Neural crest cell (in vitro differentiated cells): ENCODE measurements at places on chromosomes 12 and 14.

DNA sequence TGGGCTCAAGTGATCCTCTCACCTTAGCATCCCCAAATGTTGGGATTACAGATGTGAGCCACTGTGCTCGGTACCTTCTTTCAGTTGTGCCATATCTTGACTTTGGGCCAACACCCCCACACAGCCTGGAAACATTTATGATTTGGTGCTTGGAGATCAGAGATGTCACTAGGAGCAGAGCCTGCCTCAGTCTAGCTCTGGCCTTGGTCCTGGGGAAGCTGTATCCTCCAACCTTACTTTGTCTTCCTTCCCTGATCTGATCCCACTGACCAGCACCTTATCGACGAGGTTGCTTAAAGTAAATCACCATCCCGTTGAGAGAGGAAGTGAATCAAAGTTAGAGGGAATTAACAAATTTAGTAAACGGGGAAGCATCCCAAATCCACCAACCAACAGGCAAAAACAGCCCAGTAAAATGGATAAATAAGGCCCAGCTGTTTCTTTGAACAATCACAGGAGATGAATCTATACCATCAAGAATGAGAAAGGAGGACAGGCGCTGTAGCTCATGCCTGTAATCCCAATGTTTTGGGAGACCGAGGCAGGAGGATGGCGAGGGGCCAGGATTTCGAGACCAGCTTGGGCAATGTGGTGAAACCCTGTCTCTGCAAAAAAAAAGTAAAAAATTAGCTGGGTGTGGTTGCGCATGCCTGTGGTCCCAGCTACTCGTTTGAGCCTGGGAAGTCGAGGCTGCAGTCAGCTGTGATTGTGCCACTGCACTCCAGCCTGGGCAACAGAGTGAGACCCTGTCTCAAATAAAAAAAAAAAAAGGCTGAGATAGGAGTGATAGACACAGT is 3.4 kb downstream of the PLBD2 start:
- no peak for DNase-seq

DNA sequence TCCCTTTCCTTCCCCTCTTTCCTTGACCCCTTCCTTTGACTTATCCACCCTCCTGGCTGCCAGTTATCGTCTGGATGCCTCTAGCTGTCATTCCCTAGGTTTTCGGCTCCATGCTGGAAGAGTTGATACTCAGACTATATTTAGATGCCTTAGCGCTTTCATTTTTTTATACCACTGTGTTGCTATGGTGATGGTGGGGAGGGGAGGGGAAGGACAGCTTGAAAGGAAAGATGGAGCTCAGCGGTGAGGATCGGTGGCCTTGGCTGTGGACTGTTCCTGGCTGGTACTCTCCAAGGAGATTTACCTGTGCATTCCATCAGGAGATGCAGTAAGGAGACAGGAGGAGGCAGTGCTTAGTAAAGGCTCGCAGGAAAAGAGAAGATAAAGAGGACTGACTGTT is 108.7 kb downstream of the SLC8A3 start:
- no peak for DNase-seq

GRCh38 chr14:22311636-22312035 is 277.4 kb downstream of the DAD1 start:
- DNase-seq = no peak

GRCh38 chr12:104282109-104282508 is 21.4 kb upstream of the EID3 start:
- no peak for DNase-seq

DNA sequence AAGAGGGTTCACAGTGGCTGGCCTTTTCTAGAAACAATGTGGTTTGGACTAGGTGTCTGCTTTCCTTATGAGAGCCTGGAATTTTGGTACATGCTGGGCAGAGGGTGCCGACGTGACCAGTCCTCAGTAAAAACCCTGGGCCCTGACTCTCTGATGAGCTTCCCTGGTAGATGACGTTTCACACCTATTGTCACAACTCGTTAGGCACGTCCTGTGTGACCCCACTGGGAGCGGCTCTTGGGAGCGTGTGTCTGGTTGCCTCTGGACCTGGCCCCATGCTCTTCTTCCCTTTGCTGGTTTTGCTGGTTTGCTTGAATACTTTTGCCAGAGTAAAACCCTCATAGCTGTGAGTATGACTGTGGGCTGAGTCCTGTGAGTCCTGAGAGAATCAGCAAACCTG is 136.9 kb downstream of the RIMBP2 start:
- DNase-seq = no peak

DNA sequence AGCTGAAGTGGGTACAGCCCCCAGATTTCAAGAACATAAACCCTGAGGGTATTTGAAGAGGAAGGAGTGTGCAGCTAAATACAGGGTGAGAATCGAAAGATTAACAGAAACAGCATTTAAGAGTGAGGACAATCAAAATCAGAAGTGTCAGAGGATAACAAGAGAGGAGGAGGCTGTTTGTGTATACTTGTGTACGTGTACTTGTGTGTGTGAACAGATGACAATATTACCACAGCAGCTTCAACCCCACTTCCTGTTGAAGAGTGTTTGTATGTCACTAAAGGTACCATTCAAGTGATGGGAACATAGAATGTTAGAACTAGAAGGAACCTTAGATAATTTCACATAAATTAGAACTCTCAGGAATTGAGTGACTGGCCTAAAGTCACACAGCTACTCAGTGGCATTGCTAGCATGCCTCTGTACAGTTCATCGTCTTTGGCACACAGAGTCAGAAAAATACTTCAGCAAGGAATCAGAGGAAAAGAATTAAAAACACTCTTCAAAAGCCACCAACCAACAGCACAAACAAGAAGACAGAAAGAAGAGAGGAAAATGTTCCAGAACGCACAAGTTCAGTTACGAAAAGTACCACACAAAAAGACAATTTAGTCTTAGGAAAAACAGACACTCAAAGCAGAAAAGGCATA is 164.3 kb upstream of the BCL2L14 start:
- DNase-seq = no peak

DNA sequence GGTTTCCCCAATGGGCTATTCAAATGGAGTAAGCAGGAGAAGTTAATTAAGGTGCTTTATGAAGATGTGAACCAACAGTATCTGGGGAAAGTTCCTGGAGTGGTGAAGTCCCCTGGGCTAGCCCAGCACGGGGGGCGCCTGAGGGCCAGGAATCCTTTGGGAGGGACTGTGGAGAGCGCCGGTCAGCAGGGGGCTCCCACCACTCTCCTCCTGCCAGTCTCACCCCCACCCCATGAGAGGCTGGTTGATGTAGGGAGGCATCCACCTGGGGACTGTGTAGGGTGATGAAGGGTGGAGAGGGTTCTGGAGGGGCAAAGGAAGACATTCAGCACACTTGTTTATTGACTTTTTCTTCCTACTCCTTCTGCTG is 4.4 kb downstream of the CEBPE start:
- DNase-seq = no peak

GRCh38 chr14:85131226-85131922 is 398.6 kb upstream of the FLRT2 start:
- DNase-seq = no peak

- DNase-seq = no peak
Measured at GRCh38 chr14:23704890-23705289, 68.7 kb downstream of the DHRS2 start.

- no peak for DNase-seq
Measured at GRCh38 chr14:105023791-105024480, 3.1 kb upstream of the CDCA4 start.

DNA sequence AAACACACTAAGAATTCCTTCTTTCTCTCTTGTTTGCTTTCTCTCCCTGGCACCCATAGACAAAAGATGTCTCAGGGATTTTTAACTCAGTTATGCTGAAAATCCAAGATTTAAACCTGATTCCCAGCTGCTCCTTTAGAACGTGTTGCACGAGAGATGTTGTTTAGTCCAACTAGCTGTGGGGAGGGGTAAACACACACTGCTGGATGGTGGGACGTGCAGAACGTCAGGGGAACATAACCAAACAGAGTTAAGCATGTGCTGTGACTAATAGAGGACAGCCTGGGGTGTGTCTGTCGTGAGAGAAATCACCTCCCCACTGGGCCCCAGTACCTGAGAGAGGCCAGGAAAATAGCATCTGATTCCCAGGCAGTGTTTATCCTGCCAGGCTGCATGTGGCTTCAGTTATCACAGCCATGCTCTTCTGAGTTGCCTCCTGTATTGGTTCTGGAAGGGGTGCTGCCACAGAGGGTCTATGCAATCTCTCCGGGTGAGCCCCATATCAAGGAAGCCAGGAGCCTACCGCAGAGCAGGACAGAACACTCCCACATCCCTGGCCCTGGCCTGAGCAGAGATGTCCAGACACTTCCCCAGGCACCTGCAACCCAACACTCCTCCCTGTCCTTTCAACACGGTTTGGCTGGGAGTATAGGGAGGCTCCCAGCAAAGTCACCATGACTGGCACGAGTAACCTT is 112.7 kb upstream of the EGLN3 start:
- DNase-seq = no peak

- no peak for DNase-seq
Measured at GRCh38 chr14:35284506-35284905, 7.7 kb upstream of the PSMA6 start.

- DNase-seq = no peak
Measured at GRCh38 chr12:69540987-69541386, 44.3 kb upstream of the CCT2 start.

DNA sequence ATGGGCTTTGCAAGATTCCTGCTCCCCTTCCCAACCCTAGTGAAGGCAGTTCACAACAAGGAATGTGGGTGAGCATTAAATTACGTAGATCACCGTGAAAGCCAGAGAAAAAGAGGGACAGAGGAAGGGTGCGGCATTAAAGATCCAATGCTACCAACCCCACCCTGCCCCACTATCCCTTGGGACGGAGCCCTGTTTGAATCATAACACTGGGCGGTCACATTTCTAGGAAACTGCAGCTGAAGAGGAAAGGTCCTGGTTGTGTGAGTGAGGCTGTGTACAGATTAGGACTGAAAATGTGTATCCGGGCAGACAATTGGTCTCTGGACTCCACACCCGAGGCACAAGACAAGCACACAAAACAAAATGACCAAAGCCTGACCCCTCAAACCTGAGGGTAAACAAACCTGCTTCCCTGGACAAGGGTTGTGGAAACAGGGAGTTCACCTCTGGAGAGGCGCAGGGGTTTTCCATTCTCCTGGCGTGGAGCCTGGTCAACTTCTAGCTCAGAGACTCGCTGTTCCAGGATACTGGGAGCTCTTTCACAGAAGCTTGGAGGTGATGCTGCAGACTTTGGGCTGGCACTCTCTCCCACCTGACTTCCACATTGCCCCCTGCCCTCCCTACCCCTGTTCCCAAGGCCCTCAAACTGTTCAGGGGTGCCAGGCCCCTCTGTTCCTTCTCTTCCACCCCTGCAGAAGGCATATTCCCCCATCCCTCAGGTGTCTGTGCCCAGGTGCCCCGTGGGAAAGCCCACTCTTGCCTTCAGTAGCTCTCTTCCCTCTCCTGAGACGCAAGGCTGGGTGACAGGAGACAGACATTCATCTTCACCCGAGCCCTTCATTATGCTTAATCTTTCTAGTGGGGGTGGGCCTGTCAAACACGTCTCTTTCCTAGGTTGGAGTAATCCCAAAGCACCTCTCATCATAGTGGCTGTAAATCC is 16.5 kb downstream of the NINJ2 start:
- DNase-seq = no peak

DNA sequence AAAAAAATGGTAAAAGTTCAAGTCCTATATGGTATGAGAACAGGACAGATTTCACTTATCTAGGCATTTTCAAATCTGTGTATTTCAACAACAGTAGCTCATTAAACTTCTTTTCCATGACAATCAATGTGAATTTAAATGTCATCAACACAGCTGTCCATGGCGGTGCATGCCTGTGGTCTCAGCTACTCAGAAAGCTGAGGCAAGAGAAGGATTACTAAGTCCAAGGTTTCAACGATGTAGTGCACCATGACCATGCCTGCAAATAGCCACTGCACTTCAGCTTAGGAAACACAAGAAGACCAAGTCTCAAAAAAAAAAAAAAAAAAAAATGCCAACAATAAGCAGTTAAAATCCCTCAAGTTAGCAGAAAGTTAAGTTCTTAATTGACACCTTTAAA is 214.6 kb downstream of the C12orf50 start:
- DNase-seq = no peak
